Esophagus squamous epithelium (tissue), 5 donors: ENCODE measurements at places on chromosomes 4 and X.

- H3K36me3 ChIP-seq: no peaks in the 10 kb centered on the region
- H3K27ac ChIP-seq: no peak overlapping the region
- peaks cover 6% of the 10 kb centered on the region for H3K27me3 ChIP-seq
- peaks cover 22% of the 10 kb centered on the region for H3K4me1 ChIP-seq
- DNase-seq: no peak
- H3K4me3 ChIP-seq: no peak overlapping the region
Observed at GRCh38 chr4:7194251-7195140, 2.2 kb downstream of the SORCS2 start.

DNA sequence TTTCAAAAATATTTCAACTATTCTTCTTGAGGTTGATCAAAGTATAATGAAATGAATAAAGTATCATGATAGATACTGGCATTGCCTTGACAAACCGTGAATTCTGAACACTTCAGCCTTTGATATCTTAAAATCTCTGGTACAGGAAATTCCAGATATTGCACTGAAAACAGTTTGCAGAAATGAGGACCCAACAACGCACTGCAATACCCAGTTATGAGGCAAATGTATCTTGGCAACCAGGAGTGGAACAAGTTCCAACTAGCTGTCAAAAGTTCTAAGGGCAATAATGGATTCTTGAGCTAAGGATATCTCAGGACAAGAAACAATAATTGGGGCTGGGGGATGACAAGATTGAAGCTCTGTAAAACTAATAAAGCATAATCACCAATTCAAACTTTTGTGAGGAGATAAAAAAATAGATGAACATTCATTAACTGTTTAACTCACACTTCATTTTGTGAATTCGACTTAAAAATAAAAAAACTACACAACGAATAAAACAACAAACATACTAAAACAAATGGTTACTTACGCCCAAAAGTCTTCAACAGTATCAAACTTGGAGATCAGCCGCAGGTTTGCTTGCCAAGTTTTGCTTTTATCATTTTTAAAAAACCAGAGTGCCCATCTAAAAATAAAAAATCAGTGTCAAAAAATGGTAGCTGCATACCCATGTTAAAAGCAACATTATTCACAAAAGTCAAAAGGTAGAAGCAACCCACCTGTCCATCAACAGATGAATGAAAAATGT, 38.1 kb downstream of the EIF4E start:
- H3K27me3 ChIP-seq: no peaks in the 10 kb centered on the region
- no peak overlapping the region for H3K27ac ChIP-seq
- peaks cover 83% of the 10 kb centered on the region for H3K36me3 ChIP-seq
- DNase-seq: no peak

DNA sequence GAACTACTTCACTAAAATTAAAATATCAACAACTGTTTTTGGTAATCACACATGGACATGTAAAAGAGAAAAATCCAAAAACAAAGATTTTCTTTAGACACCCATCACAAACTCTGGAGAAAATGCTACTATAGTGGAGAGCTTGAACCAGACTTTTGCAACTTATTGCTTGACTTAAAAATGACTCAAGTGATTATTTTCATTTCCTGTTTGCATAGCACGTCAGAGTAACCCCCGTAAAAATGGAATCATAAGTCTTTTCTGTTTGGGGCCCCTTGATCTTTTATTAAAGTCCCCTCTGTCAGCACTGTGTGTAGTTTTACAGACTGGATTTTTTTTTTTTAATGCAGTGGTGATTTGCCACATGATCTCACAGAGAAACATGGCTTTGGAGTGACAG, 79.5 kb downstream of the PRKG2 start:
- no peaks in the 10 kb centered on the region for H3K27me3 ChIP-seq
- no peak for DNase-seq
- H3K36me3 ChIP-seq: no peaks in the 10 kb centered on the region
- H3K27ac ChIP-seq: no peak overlapping the region
- H3K4me3 ChIP-seq: no peak overlapping the region

GRCh38 chr4:69640289-69640688, 847 bp upstream of the UGT2A2 start:
- no peaks in the 10 kb centered on the region for H3K36me3 ChIP-seq
- H3K27ac ChIP-seq: no peak overlapping the region
- no peaks in the 10 kb centered on the region for H3K4me1 ChIP-seq
- no peak for DNase-seq
- no peaks in the 10 kb centered on the region for H3K27me3 ChIP-seq
- no peak overlapping the region for H3K4me3 ChIP-seq

DNA sequence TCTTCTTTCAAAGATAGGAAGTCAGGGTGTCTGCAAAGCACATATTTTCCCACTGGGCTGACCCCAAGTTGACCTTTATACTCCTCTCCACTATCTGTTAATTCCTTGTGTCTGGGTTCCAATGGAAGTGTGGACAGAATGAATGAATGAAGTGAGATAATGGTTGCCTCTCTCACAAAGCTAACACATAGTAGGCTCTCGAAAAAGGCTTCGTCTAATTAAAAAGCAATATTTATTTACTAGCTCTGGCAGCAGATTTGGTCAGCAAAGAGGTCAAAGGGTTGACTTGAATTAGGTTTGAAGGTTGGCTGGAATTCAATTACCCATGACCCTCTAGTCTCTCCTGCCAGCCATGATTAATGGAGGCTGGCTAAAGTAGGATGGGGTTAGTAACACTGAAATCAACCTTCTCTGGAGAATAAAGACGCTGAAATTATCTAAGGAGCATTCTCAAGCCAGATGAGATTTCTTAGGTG, 280.3 kb upstream of the KLF3 start:
- peak overlapping the region; percentile 41 for H3K27ac ChIP-seq
- DNase-seq: no peak
- no peaks in the 10 kb centered on the region for H3K36me3 ChIP-seq
- H3K27me3 ChIP-seq: no peaks in the 10 kb centered on the region
- H3K4me3 ChIP-seq: no peak overlapping the region
- peaks cover 10% of the 10 kb centered on the region for H3K4me1 ChIP-seq
